ENCODE measurements at places on chromosomes 12 and 14.

GRCh38 chr14:90299408-90299807 lies 32.3 kb downstream of the NRDE2 start:
- DNase-seq: no peak

DNA sequence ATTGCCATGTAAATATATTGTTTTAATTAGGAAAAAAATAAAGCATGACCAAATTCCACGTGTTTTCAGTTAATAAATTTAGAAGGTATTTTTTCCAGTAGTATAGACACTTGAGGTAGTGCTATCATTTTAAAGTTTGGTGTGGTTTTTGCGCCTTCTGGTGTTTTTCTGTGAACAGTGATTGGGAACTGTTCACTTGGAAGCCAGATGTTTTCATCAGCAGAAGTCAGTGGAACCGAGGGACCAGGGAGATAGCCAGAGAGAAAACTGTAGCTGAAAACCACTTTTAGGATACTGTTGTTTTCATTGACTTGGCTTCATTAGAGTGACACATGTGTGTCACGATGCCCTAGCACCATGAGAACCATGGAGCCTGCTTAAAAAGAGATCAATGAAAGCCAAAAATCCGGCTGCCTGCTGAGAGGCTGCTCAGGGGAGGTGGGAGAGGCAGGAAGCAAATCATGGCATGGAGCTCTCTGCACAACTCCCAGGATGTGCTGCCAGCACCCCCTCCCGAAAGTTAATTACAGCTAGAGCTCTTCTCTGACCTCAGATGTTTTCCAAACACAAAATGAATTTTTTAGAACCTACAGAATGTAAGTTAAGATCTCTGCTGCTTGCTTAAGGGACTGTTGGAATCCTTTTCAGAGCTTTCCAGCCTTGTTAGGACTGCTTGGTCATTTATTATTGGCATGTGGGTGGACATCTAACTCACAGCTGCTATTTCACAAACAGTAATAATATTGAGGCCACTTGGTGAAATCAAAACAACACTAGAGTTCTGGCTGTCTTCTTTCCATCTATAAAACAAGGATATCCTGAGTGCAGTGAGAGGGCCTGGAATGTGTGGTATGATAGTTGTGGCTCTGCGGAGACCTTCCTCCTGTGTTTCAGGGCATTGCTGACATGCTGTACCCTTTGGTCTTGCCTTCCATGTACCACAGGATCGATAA lies 192.3 kb downstream of the ANO4 start:
- DNase-seq: no peak

- DNase-seq: no peak
Observed at GRCh38 chr12:6964605-6965025, 5.8 kb downstream of the PHB2 start.

GRCh38 chr14:77071938-77072388 lies 26.1 kb upstream of the CIPC start:
- no peak for DNase-seq

DNA sequence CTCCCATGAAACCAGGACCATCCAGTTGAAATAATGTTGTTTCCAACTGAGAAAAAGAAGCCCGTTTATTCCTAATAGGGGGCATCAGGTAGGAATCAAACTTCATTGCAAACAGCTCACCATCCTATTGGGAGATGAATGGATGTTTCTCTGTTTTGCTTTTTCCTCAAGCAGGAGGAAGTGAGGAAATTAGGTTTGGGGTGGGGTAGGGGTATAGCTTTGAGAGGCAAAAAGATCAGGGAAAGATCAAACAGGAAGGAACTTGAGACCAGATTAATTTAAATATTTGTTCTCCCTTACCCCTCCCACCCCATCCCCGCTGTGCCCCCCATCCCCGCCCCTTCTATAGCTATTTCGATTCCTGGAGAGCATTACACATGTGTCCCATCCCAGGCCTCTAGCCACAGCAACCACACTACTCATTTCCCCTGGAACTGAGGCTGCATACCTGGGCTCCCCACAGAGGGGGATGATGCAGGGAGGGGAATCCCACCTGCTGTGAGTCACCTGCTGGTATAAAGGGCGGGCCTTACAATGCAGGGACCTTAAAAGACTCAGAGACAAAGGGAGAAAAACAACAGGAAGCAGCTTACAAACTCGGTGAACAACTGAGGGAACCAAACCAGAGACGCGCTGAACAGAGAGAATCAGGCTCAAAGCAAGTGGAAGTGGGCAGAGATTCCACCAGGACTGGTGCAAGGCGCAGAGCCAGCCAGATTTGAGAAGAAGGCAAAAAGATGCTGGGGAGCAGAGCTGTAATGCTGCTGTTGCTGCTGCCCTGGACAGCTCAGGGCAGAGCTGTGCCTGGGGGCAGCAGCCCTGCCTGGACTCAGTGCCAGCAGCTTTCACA lies at the start of gene IL23A:
IL23A (plus strand) TSS at position 577 of the 850 bp plus-strand sequence; CDS start at position 738, 161 bp downstream.
- DNase-seq: peak; percentile 70

DNA sequence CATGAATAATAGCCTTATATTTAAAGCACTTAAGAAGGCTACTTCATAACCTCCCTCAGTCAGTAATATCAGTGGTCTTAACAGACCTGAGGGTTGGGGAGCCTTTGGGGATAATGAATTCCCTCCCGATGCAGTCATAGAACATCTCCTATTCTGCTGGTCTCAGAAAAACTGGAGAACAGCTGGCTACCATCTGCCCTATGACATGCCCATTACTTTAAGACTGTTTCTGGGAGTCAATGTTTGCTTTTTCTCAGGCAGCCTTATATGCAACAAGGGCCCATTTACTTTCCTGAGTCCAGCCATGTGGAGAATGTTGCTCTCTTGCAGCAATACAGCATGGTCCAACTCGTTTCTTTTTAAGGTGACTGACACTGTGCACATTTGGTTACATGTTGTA lies 161.7 kb upstream of the PARP11 start:
- DNase-seq: no peak

DNA sequence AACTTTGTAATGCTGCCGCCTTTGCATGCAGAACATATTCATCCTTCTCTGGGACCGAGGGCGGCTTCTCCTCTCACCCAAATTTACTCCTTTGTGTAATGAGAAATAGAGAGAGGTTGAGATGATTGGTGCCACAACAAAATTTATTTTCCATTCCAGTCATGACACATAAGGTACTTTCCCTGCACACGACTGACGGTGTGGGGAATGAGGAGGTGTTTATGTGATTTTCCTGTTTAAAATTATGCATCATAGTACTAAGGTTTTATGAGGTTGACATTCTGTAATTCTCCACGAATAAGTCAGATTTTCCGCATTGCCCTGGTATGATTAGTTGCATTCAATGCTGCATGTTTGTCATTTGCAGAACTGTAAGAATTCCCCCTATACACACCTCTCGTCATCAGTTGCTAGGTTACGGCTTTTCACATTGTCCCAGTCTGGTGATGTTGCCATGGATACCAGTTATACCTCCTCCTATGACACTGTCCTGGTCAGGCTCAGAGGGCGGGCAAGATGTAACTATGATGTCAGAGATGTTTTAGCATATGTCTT lies 23.1 kb downstream of the BICDL1 start:
- DNase-seq: peak; percentile 30

GRCh38 chr14:77965050-77965449 lies 165.1 kb downstream of the ADCK1 start:
- no peak for DNase-seq

GRCh38 chr14:68449561-68450181 lies 343.2 kb downstream of the ZFP36L1 start:
- DNase-seq: no peak

DNA sequence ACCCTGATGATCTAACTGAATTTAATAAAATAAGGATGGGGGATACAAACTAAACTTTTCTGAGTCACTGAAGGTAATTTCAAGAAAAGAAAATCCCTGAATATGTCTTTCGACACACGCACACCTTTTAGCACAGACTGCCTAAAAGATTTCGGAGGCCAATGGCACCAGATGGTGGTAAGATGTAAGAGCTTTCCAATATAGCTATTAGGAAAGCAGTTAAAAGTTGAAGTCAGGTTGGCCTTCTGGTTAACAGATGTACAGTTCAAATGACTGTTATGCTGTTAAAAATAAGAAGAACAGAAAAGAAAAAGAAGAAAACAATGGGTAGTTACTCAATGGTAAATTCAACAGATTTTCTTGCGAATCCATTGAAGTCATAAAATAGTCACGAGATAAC lies 80.7 kb upstream of the KRR1 start:
- DNase-seq: no peak

DNA sequence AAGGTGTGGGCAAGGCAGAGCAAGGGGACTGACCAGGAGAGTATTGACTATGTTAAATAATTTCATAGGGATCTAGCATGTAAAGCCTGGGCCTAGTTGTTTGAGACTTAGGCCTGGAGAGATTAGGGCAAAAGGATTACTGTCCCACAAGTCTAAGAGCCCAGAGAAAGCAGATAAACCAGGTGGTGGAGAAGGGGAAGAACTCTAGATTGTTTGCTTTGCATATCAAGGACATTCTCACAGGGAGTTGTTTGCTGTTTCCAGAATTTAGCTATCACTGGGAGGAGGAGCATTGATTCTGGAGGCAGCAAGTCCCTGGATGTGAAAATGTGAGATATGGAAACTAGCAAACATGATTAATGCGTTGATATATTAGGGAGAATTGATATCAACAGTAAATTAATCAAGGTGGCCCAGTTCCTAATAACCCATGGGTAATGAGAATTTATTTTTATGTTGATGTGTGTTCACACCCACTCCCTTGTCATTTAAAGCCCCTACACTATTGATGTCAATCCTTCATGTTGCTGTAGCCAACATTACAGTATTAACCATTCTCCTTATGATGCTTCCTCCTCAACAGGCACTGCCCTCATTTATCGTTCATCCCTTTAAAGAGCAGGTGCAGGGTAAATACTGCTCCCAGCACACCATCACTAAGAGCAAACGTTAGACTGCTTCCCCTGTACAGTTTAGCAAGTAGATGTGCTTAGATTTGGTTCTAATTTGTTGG lies 1666.7 kb upstream of the FLRT2 start:
- no peak for DNase-seq

- DNase-seq: no peak
Observed at GRCh38 chr12:84986586-84986985, 49.5 kb downstream of the TSPAN19 start.

DNA sequence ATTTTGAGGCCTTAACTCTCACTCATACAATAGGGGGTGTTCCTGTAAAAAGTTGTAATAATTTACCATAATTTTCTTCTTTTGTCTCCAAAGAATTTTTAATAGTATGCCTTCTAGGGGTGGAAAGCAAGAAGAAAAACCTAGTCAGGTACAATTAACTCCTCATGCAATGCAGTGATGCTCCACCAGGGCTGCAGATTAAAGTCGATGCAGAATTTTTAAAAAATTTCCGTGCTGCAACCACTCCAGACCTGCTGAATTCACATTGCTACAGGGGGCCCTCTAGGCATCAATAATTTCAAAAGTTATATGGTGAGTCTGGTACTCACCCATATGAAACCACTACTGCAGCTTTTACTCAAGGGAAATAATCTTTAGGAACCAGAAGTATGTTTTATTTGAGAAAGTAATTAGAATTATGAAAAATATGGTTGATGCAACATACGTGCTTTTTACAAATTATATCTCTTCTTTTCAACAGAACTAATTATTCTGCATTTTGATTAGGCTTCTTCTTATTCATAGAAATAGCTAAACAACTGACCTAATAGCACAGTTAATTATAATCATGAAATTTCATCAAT lies 353.2 kb downstream of the BCAT1 start:
- DNase-seq: no peak

DNA sequence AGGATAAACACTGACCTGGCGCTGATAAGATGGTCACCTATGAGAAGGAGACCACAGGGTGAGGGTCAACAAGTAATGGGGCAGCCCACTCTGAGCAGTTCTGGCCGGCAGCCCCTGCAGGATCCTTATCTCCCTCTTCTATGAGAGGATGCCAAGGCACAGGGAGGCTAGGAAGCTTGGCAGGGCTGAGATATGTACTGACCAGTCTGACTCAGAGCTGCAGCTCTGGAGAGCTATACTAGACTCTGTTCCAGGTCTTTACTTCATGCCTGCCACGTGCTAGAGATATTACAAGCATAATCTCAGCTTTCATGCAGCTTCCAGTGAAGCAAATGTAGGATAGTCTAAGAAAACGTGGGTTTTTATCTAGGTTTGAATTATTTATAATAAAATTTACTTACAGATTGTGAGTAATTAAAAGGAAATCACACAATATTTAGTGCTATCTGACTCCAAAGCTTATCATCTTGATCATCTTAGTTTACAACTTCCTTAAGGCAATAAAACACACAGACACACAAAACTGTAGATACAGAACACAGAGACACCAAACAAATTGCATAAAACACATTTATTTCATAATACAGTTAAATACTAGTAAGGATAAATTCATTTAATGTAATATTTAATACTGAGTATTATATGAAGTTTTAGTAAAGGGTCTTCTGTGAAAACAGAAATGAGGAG lies 32.3 kb downstream of the GIT2 start:
- no peak for DNase-seq

- DNase-seq: no peak
Observed at GRCh38 chr14:57345106-57345505, 45.3 kb upstream of the NAA30 start.

GRCh38 chr14:81281332-81281731 lies 60.6 kb upstream of the GTF2A1 start:
- no peak for DNase-seq

GRCh38 chr12:6341417-6342139 lies at the start of gene TNFRSF1A:
Gene TNFRSF1A (minus strand): TSS chr12:6342076. CDS start chr12:6341814, 262 bp downstream.
- no peak for DNase-seq

DNA sequence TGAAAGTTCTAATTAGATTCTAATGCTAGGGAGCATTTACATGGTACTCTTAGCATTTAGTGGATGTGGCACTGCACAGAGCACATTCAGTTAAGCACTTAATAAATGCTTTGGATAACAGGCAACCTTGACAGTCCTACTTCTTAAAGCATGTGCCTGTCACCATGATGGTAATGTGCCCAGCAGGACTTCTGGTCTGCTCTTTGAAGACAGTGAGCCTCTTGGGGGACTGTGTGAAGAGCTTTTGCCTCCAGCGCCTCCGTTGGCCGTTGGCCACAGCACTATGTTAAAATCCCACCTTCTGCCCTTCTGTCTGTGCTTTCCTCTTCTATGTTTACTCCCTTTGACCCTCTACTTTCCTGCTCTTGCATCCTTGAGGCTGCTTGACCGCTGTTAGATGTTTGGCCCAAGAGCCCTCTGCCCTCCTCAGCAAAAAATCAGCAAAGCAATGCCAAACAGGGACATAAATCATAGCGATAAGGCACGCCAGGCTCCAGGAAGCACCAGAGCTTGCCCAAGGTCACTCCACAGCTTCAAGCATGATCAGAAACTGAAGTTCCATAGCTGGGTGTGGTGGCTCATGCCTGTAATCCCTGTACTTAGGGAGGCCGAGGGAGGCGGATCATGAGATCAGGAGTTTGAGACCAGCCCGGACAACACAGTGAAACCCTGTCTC lies 8.3 kb downstream of the CDKL1 start:
- no peak for DNase-seq

DNA sequence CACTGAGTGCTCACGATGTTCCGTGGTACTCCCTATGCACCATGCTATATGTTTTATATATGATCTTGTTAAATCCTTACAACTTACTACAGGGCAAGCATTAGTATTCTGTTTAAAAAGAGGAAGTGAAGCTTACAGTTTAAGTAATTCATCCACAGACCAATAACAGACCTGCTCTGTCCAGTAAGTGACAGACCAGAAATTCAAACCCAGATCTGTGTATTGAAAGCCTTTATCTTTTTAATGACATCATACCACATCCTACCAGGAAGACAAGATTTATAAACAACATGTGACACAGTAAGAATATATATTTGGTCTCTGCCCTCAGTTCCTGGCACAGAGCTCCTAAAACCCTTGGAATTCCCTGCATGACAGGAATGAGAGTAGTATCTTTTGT lies 206.5 kb downstream of the STXBP6 start:
- no peak for DNase-seq

All from stimulated activated CD8-positive, alpha-beta memory T cell treated with anti-CD3 and anti-CD28 coated beads, Interleukin-2, amount 100 ng/mL, for 1 hour (primary cell).